Stimulated activated CD8-positive, alpha-beta memory T cell treated with anti-CD3 and anti-CD28 coated beads, Interleukin-7, amount 100 ng/mL, for 1 hour (primary cell): ENCODE measurements at places on chromosomes 1 and 21.

DNA sequence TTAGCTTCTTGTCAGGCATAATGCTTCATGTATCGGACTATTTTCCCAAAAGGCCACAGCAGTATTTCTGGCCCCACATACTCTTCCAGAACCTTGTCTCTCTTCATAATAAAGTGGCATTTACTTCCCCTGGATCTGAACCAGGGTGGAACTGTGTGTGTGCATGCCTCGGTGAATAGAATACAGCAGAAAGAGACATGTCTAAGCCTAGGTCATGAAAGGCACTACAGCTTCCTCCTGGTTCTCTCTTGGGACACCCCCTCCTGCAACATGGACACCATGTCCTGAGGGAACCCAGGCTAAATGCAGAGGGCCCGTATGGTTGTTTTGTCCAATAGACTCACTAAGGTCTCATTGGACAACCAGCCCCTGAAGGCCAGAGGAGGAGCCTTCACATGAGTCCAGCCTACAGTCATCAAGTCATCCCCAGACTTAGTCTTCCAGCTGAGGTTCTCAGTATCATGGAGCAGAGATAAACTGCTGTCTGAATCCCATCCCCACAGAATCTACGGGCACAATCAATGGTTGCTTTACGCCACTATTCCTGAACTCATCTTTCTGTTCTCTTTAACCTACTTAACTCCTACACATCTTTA is 35.0 kb downstream of the USP24 start:
- DNase-seq: no peak

DNA sequence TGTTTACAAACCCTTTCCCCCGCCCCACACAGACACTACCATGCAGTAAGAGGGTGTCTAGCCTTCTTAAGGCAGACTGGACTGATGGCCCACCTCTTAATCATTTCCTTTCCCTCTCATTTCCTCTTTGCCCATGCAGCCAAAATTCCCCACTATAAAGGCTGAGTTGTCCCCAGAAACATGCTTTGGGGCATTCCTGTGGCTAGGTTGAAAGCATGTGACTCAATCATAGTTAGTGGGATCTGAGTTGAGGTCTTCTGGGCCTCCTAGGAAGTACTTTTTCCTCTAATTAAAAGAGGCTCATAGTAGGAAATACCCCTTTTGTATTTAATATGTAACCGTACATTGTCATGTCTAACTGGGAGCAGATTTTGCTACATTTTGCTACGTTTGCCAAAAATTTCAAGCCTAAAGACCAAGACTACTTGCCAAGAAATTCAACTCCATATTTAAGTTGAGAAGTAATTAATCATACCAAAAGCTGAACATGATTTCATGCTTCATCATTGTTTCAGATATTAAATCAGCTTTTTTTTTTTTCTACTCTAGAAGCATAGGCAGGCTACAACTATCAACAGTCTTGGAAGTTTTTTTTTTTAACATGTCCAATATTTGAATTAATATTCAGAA is 174.7 kb downstream of the ADGRL4 start:
- DNase-seq: no peak

GRCh38 chr1:15453734-15454133 is 2.8 kb upstream of the CELA2A start:
- DNase-seq: no peak

GRCh38 chr1:61132176-61132638 is 49.8 kb downstream of the NFIA start:
- no peak for DNase-seq

DNA sequence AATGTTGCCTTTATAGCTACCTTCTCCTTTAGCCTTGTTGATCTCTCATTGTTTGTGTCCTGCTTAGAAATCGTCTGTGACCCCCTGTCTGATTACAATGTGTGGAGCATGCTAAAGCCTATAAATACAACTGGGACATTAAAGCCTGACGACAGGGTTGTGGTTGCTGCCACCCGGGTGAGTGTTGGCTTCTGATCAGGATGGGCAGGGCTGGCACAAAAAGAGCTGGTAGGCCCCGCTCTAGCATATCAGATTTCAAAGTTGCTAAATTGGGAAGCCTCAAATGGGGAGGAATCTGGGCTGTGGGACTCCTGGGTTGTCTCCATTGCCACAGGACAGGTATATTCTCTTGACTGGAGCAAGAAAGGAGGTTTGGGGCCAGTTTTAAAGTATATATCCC is 8.4 kb downstream of the NCSTN start:
- DNase-seq: no peak

GRCh38 chr1:76494807-76495206 is 372.5 kb upstream of the ST6GALNAC5 start:
- DNase-seq: no peak

DNA sequence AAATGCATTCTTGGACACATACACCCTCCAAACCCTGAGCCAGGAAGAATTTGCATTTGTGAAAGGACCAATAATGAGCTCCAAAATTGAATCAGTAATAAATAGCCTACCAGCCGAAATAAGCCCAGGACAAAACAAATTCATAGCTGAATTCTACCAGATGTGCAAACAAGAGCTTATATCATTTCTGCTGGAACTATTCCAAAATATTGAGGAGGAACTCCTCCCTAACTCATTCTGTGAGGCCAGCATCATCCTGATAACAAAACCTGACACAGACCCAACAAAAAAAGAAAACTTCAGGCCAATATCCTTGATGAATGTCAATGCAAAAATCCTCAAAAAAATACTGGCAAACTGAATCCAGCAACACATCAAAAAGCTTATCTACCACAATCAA is 6.7 kb downstream of the SPRR2E start:
- DNase-seq: no peak

GRCh38 chr1:46487818-46488218 is 1.8 kb upstream of the DMBX1 start:
- no peak for DNase-seq

DNA sequence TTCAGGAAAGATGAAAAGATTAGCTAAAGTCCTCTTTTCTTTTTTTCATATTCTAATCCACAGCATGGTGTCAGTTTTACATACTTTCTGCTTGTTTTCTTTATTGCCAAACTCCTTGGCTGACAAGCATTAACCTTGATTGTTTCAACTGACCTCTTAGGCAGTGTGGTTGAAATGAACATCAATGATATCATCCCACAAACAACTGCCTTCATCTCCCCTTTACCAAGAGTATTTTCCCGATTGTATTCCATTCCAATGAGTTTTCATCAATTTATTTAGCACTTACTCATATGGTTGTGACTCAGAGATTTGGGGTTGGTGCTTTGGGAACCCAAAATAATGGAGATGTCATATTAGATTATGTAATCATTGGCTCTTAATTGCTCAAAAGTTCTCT is 71.8 kb downstream of the SPAG17 start:
- DNase-seq: no peak

DNA sequence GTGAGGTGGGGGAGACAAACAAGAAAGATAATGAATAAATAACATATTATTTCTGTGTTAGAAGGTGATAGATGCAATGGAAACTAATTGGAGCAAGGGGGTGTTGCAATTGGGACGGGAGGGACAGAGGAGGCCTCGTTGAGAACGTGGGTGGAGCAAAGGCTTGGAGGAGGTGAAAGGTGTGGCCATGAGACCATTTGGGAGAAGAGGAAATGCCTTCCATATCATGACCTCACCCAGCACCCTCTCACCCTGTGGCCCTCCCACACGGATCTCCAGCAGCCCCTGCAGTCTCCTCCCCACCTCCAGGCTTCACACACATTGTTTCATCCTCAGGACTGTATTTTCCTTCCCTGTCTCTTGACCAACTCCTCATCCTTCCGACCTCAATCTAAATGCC is 85.3 kb upstream of the ARHGAP29 start:
- DNase-seq: no peak

DNA sequence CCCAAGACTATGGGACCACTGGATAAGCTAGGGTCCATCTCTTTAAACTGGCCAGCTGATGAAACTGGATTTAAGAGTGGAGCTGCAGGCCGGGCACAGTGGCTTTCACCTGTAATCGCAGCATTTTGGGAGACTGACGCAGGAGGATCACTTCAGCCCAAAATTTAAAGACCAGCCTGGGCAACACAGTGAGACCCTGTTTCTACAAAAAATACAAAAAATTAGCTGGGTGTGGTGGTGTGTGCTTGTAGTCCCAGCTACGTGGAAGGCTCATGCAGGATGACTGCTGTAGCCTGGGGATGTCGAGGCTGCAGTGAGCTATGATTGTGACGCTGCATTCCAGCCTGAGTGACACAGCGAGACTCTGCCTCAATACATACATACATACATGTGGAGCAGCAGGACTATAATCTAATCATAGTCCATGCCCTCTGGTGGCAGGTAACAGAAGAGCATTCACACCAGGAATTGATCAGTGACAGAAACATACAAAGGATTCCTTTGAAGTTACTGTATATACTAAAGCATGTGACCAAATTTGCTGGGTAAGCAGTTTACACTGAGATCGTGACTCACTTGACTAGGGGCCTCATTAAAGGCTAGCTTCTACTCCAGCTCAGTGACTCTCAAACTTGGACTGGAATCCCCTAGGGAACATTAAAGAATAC is 101.5 kb upstream of the SLFNL1 start:
- no peak for DNase-seq

DNA sequence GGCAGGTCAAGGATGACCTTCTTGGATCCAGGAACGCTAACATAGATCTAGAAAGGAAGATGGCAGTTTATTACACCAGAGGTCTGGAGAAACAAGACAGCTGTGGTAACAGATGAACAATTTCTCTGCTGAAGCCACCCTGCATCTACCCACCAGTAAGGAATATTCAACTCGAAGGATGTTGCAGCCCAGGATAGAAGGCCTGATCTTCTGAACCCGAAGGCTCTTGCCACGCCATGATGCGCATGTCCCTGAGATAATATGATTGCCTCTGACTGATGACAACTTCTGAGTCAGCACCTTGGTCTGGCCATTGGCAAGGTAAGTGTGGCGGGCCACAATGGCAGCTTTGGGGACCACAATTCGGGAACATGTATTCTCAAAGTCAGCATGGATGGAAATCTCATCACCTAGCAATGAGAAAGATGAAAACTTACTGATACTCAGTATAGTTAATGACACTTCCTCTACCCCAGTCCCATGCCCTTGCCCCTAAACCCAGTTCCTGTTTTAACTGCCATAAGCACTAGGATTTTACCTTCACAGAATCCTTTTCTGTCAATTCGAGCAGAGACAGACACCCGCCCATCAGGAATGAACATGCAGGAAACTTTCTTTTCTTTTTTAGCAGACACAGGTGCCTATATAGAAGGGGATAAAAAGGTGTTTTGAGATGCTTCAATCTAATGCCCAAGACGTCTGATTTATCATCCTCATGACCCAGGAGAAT is 1.8 kb downstream of the TXNIP start:
- no peak for DNase-seq

- DNase-seq: no peak
Observed at GRCh38 chr1:181778640-181779260, 282.8 kb downstream of the ZNF648 start.

GRCh38 chr21:28142697-28143096 is 850.0 kb downstream of the LTN1 start:
- DNase-seq: no peak

GRCh38 chr1:225896937-225897549 is 8.1 kb upstream of the LEFTY1 start:
- DNase-seq: peak; percentile 31

DNA sequence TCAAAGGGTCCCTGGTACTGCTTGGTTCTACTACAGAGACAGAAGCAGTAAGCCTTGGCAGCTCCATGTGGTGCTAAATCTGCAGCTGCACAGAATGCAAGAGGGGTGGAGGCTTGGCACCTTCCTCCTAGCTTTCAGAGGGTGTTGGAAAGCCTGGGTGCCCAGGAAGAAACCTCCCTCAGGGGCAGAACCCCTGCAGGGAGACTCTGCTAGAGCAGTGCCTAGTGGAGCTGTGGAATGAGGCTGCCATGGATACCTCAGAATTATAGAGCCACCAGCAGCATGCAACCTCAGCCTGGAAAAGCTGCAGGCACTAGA is 76.2 kb upstream of the TLR5 start:
- DNase-seq: no peak

DNA sequence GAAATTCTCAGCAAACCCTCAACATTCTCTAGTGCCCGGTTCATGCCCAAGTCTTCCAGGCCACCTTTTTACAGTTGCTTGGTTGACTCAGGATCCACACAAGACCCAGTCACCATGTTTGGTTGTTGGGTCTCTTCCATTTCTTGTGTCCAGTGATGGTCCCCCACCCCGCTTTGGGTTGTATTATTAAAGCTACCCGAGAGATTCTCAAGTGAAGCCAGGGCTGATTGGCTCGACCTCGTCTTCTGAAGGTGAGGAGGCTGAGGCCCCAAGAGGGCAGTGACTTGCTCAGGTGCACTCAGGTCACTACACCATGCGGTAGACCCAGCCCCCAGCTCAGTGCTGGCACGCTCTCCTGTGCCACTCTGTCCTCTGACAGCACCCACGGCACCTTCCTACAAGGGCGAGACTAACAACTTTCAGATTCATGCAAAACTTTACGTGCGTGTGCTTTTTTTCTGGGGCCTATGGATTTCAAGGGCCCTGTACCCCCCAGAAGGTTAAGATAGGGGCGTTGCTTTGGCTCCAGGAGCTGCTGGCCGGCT is 50.3 kb downstream of the CAPN9 start:
- no peak for DNase-seq

- no peak for DNase-seq
Observed at GRCh38 chr1:81410351-81410750, 390.4 kb upstream of the ADGRL2 start.

GRCh38 chr1:193634876-193635275 is 448.5 kb upstream of the B3GALT2 start:
- DNase-seq: no peak

DNA sequence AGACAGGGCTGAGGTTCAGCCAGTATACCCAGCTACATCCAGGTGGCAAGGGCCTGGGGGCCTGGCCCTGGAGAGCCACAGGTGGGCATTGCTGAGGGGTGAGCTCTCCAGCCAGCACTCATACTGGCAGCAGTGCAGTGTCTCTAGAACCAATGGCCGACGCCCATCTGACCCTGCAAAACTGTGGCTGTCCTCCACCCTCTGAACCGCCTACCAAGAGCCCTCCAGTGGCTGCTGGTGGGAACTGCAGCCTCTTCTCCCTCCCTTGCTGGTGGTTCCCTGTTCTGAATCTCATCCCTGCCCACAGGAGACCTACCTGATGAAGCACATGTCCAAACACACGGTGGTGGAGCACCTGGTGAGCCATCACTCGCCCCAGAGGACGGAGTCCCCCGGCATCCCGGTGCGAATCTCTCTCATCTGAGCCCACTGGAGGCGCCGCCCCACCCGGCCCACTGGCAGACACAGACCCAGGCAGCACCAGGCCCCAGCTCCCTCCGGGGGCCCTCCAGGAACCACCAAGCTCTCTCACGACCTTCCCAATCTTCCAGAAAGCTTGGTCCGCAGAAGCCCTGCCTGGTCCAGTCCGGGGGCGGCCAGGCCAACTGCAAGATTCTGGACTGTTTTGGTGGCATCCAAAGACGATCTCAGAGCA is 22.1 kb downstream of the A3GALT2 start:
- peak; percentile 19 for DNase-seq

- no peak for DNase-seq
Observed at GRCh38 chr1:156217871-156218270, 5.1 kb downstream of the PMF1 start.
